ENCODE measurements at places on chromosomes 3 and 15.

DNA sequence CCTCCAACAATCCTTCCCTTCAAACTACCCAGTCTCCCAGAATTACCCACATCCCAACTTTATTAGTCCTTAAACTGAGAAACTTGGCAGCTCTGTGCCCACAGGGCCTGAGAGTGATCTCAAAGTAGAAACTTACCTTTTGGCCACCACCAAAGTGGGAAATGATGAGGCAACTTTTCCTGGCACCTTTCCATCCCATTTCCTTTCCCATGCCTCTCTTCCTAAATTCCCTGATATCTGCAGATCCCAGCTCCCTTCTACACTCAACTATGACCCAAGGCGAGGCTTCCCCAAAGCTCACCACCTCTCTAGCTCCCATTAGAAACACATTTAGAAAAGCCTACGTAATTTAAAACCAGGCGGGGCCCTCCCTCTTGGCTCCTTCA lies 271.9 kb downstream of the FOXP1 start:
- peak; percentile 23 for DNase-seq

DNA sequence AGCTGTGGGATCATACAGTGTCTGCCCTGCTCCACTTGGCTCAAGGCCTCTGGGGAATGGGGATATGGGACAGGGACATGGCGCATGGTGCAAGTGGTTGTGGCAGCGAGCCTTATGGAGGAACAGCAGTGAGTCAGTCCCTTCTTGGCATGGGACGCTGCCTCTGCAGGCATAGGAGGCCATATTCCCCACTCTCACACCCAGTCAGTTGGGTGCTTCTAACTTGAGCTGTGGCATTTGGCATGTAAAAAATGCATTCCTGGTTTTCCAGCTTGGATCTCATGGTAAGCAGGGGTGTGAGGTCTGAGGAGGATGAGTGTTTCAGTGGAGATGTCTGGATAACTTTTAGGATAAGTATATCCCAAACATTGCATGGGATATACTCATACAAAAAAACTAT lies 31.6 kb upstream of the UBE2Q2 start:
- DNase-seq, result no peak

- DNase-seq, result no peak
Measured at GRCh38 chr3:44280631-44281030, 38.9 kb downstream of the TOPAZ1 start.

DNA sequence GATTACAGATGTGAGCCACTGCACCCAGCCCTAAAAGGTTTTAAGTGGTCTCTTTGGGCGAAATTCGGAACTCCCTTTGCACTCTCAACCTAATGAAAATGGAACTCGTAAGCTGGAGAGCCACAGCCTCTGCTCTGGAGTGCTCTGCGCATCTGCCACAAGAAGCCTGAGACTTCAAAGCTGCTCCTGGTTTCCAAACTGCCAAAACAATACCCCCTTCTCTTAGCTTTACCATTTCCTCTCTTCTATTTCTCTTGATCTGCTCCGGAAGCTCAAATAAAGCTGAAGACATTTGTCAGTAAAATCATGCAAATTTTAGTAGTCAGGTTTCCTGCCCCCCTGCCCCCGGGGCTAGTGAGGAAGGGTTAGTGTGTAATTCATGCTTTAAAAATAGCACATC lies 312.7 kb downstream of the MFSD1 start:
- no peak for DNase-seq

GRCh38 chr15:42691770-42692169 lies 45.2 kb downstream of the CDAN1 start:
- no peak for DNase-seq

DNA sequence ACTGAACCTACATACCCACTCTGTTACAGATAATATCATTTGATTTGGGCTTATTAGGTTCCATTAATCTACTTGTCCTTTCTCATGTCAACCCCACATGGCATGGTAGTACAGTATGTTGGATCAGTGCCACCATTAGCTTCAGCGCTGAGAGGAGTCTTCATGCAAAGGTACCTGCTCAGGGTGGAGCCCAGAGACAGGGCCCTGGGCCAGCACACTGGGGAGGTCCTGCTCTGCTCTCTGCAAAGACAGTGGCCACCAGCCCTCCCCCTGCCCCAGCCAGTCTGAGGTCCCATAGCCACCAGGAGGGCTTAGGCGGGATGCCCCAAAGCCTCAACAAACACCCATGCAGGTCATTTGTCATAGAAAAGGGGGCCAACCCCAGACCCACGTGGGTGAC lies 71.0 kb downstream of the ATP10A start:
- DNase-seq, result no peak

DNA sequence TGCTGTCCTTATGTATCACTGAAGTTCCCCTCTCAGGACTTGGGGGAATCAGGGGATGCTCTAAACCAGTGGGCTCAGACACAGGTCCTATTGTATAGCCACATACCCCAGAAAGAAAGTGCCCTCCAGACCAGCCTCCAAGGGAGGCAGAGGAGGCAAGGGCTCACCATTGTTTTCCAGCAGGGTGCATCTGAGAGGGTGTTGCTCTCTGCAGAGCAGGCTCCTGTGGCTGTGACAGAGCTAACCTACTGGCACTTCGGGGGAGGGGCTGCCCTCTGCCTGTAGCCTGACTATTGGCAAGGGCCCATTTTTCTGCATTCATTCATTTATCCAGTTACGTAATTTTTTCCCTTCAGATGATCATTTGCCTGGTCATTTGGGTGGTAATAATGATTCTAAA lies 39.9 kb downstream of the EEFSEC start:
- no peak for DNase-seq

- DNase-seq, result no peak
Measured at GRCh38 chr3:1677576-1678156, 421.0 kb upstream of the CNTN4 start.

GRCh38 chr3:67783281-67784250 lies 129.2 kb upstream of the SUCLG2 start:
- DNase-seq, result no peak

DNA sequence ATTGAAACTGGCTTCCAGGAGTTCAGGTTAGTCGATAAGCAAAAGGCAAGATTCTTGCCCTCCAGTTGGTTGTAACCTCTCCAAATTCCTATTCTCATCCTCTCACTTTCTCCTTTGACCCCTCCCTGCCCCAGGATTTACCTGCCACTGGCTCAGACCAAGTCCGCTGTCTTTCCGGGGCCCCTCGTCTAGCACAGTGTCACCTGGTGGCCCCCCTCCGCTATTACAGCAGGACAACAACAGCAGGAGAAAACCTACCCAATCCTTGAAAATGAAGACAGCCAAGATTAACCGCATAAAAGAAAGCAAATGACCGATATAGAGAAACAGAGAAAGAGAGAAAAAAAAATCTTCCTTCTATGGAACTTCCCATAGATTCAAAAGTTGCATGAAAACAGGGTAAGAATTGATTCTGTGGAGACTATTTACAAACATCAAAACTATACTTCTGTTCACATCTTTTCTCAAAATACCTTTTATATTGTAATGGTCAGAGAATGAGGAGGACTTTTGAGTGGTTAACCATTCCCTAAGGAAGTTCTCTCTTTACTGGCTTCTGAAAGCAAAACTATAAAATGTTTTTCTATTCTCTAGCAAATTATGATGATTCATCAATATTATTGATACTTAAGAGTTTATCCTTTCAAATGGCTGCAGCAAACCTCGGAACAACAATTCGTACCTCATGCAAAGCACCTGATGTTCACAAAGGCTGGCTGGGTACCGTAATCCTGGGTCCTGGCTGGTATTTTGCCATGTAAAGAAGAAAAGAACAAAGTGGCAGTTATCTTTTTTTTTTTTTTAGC lies 10.0 kb upstream of the ST8SIA2 start:
- no peak for DNase-seq

DNA sequence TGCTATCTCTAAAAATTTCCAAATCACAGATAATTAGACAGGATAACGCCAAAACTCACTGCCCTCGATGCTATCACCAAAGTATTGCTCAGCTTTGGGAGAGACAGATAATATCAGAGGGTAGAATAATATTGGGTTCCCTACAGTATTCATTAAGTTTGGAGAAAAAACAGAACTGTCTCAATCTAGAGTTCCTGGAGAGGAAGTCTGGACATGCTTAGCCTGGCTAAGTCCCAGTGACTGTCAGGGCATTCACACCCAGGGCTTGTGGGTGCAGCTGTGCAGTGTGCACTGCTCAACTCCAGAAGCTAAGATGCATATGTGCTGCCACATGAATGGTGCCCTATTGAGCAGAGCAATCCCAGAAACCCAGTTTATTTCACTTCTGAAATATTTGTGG lies 459.6 kb upstream of the DPH6 start:
- peak; percentile 36 for DNase-seq

- no peak for DNase-seq
Measured at GRCh38 chr15:25088261-25088790, 133.5 kb downstream of the SNRPN start.

DNA sequence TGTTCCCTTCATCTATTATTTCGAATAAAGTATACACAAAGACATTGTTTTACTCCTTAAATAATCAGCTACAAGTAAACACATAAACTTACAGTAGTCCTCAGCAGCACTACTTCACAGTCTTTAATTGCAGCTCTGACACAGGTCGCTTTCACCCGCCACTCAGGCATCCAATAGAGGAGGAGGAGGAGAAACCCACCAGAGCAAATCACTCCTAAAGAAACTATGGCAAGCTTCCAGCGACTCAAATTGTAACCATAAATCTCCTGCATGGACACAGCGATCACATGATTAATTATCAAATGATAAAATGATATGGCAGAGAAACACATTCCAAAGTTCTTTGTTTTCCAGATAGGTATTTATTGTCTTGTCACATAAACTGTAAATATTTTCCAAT lies 26.2 kb downstream of the ATP13A3 start:
- DNase-seq, result no peak

GRCh38 chr3:104831071-104831470 lies 535.6 kb upstream of the ALCAM start:
- DNase-seq, result no peak

- peak; percentile 92 for DNase-seq
Measured at GRCh38 chr3:95923496-95924210, 890.7 kb upstream of the EPHA6 start.

DNA sequence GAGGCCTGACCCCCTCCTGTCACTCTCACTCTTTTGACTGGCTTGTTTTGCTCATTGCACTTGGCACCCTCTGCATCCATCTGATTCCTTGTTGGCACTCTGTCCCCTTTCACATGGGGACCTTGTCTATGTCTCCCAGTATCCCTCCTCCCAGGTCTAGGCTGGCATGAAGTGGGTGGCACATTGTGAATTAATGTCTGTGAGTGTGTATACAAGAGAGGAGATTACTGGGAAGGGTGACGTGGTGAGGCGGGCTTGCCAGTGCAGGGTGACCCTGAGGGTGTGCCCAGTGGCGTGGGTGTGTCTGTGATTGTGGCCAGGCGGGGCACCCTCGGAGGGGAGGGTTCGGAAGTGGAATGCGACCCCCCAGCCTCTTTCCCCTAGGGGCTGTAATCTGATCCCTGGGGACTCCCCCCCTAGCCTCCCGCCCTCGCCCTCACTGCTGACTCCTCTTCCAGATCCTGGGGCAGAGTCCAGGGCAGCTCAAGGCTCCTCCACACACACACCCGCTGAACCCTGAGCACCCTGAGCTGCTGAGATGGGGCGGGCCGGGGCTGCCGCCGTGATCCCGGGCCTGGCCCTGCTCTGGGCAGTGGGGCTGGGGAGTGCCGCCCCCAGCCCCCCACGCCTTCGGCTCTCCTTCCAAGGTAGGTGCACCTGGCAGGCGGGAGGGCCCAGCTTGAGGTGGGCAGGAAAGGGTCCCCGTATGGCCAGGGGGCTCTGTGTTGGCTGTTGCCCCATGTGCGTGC lies at the start of gene SEMA3B:
SEMA3B (plus strand) TSS at position 445 of the 749 bp plus-strand sequence; CDS start at position 539, 94 bp downstream.
- peak; percentile 76 for DNase-seq

- DNase-seq, result no peak
Measured at GRCh38 chr3:99866261-99866761, 48.6 kb downstream of the CMSS1 start.

GRCh38 chr15:83430441-83430840 lies 16.7 kb upstream of the SH3GL3 start:
- no peak for DNase-seq

- DNase-seq, result no peak
Measured at GRCh38 chr3:149095487-149095886, 9.2 kb upstream of the HLTF start.

- peak; percentile 68 for DNase-seq
Measured at GRCh38 chr3:99532246-99532645, 106.1 kb upstream of the COL8A1 start.

- DNase-seq, result no peak
Measured at GRCh38 chr3:3665961-3666640, 133.1 kb upstream of the LRRN1 start.

GRCh38 chr3:33322412-33322811 lies 45.2 kb downstream of the FBXL2 start:
- no peak for DNase-seq

GRCh38 chr3:113685956-113686721 lies 10.3 kb downstream of the USF3 start:
- DNase-seq, result peak; percentile 19

DNA sequence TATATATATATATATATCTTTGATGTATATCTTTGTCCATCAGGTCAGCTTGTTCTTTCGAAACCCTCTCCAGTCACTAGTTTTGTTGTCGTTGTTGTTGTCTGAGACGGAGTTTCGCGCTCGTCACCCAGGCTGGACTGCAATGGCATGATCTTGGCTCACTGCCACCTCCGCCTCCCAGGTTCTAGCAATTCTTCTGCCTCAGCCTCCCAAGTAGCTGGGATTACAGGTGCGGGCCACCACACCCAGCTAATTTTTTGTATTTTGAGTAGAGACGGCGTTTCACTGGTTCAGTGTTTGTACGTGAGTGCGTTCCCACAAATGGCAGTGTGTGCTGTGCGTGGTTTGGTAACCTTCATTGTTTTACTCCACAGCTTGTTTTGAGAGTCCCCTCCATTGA lies 51.7 kb downstream of the ZDHHC19 start:
- no peak for DNase-seq

DNA sequence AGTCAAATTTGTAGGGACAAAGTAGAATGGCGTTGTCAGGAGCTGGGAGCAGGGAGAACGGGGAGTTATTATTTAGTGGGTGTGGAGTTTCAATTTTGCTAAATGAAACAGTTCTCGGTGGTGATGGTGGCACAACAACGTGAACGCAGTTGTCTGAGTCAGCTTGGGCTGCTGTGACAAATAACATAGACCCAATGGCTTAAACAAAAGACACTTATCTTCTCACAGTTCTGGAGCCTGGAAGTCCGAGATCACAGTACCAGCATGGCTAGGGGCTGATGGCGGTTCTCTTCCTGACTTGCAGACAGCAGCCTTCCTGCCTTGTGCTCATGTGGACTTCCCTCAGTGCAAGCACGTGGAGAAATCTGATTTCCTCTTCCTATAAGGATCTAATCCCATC lies 90.2 kb downstream of the CHSY1 start:
- no peak for DNase-seq
